ENCODE measurements at places on chromosomes 5 and 9.

DNA sequence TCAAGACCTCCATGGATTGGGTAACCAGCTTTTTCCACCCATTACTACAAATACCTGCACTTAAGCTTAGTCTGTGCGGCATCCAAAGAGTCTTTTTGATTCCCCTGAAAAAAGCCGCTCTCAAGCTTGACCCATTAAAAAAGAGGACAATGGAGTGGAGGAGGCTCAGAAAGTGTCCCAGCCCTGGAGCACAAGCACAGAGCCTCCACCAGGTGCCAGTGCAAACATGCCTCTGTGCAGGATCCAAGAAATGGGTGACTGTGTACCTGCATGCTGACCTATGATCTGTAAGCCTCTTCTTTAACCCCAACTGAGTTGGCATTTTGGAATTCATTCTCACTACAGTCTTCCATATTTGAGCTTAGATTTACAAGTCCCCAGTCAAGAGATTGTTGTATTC is 168.3 kb upstream of the TLE4 start:
- DNase-seq, result no peak

DNA sequence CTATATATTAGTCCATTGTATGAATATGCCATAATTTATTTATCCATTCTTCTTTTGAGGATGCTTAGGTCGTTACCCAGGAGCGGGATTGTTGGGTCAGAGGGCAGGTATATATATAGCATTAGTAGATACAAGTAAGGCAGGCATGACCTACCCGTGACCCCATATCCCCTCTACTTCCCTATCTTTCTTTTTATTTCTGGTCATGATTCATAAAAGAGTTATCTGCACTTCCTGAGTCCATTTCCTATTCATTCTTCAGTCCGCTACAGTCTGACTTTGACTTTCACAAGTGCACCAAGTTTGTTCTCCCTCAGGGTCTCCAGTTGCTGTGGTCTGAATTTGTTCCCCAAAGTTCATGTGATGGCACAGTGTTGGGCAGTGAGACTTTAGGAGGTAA is 6.9 kb downstream of the RHOBTB3 start:
- DNase-seq, result peak; percentile 39

DNA sequence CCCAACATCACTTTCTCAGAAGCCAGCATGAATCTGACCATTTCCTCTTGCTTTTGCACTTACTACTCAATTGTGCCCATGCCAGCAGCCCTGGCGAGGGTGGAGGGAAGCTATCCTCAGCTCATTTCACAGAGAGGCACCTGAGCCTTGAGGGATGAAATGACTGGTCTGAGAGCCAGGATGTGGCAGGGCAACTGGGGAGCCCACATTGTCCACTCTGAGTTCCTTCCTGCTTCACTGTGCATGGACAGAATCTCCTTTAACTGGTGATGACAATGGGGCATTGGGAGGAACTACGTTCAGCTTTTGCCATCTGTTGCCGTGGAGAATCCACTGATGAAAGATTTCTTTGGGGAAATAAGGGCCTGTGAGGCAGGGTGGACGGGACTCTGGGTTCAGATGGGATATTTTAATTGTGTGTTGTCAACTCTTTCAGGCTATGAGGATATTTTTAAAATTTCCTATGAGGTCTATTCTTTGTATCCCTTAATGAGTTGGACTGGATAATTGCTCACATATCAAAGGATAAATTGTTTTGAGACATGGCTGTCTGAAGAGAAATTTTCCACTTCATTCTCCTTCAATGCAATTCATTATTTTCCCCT is 78.3 kb downstream of the TNC start:
- no peak for DNase-seq

GRCh38 chr5:1195439-1195838 is 6.0 kb upstream of the SLC6A19 start:
- DNase-seq, result no peak

- no peak for DNase-seq
These were observed 87.9 kb downstream of the PRDM6 start for GRCh38 chr5:123176938-123177275.

DNA sequence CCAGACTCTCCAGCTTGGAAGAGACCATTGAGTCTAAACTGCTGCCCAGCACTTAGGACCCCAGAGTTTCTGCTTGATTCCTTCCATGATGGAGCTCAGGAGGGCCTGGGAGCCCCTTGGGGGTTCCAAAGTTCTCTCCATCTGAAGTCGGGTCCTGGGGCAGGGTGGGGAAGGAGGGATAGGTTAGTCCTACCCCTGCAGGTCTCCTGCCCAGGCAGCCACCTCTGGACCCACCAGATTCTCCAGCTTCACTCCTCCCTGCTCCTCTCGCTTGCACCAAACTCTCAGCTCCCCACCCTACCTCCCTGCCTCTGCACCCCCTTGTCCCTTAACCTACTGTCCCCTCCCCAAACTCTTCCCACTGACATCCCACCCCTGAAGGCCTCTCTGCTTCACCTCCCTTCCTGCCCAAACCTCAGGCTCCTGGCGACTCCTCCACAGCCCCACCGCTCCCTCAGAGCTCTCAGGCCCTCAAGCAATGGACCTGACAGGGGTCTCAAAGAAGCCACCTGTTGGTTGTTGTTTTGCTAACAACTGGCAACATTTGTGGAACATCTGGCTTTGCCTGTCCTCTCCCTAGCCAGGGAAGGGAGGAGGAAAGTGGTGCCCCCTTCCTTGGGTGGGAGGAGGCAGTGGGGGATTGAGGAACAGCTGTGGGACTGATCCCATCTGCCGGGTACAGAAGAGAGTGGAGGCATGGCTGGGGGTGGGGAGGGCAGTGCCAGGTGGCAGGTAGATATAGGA is 137.5 kb downstream of the RGS3 start:
- no peak for DNase-seq

DNA sequence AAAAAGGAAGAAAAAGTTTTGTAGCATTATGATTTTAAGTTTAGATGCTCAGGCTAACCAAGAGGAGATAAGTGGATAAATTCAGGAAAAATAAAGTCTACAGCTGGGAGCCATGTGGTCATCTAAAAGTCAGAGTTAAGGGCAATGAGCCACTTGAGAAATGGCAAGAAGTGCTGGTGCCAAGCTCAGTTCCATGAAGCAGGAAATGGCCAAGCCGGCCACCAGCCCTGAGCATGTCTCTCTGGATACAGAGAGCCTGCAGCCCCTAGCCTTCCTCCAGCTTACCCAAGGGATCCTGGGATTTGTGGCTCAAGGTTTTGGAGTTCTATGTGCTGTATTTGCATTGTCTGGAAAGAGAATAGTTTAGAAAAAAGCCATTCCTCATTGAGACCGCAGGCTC is 12.2 kb upstream of the S1PR3 start:
- no peak for DNase-seq

GRCh38 chr9:86968258-86968920 is 21.1 kb upstream of the GAS1 start:
- DNase-seq, result no peak

GRCh38 chr5:157532022-157532421 is 43.6 kb downstream of the ADAM19 start:
- DNase-seq, result no peak

- no peak for DNase-seq
These were observed 352.4 kb downstream of the IRX2 start for GRCh38 chr5:2399096-2399495.

- DNase-seq, result no peak
These were observed 129.3 kb downstream of the EFNA5 start for GRCh38 chr5:107541400-107541799.

GRCh38 chr5:76333571-76333970 is 69.5 kb upstream of the IQGAP2 start:
- DNase-seq, result no peak

DNA sequence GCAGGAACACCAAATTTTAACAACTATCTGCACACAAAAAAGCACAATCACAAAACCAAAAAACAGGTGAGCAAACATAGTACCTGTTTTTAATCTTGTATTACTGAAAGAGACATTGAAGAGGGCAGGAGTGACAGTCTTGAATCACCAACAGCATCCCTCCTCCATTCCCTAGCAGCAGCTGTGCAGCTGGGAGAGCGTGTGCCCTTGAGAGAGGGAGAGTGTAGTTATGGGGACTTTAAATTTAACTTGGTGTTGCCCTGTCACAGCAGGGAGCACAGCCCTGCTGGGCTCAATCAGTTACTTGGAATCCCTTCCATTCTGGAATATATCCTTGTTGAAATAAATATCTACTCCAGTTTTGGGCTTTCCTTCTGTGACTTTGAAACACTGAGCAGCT is 1938.7 kb upstream of the NUDT12 start:
- no peak for DNase-seq

DNA sequence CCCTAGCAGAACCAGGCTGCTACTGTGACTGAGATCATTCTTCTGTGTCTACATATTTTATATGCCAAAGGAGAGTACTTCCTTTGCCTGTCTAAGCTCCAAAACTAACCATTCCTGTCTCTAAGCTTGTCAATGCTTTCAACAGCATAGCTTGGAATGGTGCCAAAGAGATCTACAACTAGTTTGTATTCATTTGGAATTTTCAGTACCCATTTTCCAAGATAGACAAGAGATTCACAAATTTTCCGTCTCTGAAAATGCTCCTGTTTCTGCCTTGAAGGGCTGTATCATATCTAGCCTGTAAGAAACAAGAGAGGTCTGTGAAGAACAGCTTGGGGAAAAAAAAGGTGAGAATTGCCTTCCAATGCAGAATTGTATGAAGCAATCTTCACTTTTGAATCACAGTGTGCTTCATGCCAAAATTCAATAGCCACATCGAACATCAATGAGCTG is 334.4 kb upstream of the ACTBL2 start:
- no peak for DNase-seq

DNA sequence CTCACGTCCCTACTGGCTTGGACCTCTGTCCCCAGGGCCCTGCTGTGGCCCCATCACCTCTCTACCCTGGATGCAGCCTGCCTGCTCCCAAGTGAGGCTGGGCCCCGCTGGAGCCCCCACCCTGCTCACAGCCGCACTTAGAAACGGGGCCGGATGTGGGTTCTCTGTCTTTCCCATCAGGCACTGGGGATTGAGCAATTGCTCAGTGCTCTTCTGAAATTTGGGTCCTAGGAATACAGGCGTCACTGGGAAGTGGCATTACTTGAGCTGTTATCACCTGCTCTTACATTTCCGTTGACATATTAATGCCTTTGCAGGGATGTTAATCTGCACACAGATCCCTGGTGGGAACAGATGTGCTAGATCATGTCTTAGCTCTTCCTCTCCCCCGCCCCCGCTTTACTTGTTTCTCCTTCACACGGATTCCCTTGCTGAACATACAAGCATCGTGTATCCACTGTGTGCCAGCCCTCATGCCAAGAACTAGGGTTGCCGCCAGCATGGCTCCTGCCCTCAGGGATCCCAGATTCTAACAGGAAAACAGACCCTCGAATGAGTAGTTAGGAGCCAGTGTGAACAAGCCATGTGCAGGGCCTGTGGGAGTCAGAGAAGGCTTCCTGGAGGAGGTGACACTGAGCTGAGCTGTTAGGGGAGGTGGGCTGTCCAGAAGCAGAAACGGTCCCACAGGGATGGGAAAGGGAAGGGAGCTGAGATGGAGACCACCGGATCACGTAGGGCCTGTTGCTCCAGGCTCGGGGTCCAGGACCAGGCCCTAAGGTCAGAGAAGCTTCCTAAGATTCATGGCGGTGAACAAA is 65.1 kb downstream of the NEK6 start:
- DNase-seq, result peak; percentile 12

GRCh38 chr5:57276353-57276752 is 102.5 kb downstream of the GPBP1 start:
- DNase-seq, result no peak

DNA sequence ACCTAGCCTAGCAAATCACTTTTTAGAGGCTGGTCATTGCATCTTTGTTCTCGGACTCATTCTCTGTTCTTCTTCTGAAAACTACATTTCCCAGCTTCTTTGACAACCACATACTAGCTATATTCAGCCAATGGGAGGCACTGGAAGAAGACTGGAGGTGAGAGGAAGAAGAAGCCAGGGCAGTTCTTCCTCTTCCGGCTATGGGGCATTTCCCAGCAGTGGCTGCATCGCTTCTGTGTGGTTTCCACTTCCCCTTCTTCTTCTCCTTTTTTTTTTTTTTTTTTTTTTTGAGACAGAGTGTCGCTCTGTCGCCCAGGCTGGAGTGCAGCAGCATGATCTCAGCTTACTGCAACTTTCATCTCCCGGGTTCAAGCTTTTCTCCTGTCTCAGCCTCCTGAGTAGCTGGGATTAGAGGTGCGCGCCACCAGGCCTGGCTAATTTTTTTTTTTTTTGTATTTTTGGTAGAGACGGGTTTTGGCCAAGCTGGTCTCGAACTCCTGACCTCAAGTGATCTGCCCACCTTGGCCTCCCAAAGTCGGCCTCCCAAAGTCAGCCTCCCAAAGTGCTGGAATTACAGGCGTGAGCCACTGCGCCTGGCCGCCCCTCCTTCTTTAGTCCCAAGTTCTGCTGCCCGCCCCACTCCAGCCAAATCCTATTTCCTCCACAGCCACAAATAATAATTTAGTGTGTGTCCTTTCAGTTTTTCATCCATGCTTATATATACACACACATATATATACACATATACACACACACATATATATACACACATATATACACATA is 6.9 kb upstream of the UBAP1 start:
- DNase-seq, result peak; percentile 94
